Esophagus mucosa (tissue), 1 donor: ENCODE measurements at places on chromosomes 3 and 15. TPM values are rescaled to one million over a fixed set of nuclear protein-coding genes. Genes with fewer than 3 reads are reported as not detected.

DNA sequence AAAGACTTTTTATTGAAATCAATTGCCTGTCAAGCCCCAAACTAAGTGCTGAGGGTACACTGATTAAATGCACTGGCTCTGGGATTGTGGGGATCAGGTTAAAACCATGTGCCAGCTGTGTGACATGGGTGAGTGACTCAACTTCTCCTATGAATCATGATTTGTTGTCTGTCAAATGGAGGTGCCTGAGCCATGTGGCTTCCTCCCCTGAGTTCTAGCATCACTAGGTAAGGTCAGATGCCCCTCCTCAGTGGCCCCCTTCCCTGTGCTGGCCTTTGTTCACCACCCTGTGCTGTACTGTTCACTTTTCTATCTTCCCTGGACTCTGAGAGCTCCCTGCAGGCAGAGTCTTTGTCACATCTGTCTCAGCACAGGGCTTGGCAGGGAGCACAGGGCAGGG lies 43.6 kb upstream of the ATP2B2 start:
- ATAC-seq: peak; percentile 28

GRCh38 chr15:99442252-99442897 lies 123.4 kb upstream of the MEF2A start:
- ATAC-seq: peak; percentile 77

- no peak for ATAC-seq
Observed at GRCh38 chr15:52134502-52135144, 22.0 kb upstream of the BCL2L10 start.

The P2RY14 gene
- 0.88 TPM for total RNA-seq

GRCh38 chr3:179174898-179175297 lies 26.7 kb downstream of the PIK3CA start:
- no peak for ATAC-seq

The CASR gene
- not detected for total RNA-seq
